ENCODE measurements at places on chromosomes 16 and 17.

DNA sequence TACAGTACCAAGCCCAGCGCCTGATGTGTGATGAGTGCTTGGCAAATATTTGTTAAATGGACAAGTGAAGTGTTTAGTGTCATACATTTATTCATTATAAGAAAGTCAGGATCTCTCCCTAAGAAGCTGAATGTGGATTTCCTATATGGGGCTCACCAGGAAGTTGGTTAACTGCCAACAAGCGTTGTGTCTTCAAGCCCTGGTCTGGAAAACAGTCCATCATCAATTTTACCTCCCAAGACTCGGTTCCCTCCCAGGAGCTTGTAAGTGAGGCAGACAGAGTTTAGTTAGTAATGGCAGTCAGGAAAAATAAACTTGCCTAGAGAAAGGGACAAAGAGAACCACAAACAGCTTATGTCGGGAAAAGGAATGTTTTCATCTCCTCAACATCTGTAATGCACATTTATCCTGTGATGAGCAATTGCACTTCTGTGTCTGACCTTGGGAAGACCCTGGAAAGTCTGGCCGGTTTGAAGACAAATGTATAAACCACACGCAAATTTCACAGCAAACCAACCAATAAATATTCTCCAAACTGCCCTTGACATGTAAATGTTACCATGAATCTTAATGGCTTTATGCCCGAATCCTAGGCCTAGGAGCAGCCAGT lies 28.3 kb downstream of the C16orf95 start:
- peak; percentile 91 for DNase-seq

GRCh38 chr16:72244853-72245252 lies 72.9 kb upstream of the PMFBP1 start:
- DNase-seq = no peak

DNA sequence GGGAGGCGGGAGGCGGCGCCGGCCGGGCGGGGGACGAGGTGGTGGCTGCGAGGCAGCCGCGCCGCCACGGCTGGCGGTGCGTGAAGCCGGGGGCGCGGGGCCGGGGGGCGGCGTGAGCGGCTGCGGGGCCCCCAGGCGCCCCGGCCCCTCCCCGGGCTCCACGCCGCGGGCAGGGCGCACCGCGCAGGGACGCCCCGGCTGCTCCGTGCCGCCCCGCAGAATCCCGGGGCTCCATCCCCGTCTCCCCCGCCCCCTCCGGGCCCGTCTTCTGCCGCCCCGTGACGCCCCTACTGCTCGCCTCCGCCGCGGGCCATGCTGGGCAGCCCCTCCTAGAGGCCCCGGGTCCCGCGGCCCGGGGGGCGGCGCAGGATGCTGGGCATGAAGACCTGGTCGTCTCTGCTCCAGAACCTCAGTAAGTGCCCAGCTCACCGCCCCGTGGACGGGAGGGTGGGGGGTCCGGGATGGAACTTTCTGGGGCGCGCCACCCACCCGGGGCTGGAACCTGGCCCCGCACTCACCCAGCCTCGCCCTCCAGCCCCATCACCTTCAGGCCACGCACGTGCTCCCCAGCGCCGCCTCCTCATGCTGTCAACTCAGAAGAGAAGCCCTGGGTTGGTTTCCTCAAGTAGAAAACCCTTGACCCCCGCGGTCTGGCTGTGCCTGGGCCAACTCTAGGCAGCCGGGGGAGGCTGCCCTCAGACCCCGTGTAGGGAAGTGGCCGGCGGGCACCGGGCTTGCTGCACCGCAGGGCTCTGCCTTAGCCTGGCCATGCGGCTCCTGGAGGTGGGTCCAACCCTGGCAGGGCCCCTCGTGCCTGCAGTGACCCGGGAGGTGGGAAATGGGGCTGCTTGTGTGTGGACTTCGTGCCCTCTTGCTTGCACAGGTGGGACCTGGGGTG lies 150.2 kb upstream of the GSE1 start:
- DNase-seq = no peak

DNA sequence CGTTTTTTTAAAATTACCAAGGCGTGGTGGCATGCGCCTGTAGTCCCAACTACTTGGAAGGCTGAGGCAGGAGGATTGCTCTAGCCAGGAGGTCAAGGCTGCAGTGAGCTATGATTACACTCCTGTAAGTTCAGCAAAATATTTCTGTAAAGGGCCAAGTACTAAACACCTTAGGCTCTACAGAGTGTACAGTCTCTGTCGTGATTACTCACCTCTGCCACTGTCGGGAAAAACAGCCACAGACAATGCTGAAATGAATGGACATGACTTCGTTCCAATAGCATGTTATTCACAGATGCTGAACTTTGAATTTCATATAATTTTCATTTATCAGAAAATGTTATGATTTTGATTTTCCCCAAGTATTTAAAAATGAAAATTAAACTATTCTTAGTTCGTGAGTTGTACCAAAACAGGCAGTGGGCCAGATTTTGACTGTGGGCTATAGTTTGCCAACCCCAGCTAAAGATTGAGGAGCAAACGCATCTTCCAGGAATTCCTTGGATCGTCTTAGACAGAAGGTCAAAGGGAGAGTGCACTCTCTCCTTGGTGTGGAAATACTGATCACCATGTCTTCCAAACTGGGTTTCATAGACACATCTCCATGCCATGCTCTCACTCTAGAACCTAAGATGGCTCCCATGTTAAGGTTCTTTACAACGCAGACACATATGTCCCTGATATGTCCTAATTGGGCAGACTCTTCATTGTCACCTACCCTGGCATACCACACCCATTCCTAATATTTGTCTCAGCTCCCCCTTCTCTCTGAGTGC lies 89.5 kb downstream of the MARF1 start:
- peak; percentile 18 for DNase-seq

GRCh38 chr17:60916043-60916442 lies 238.4 kb downstream of the BCAS3 start:
- DNase-seq = no peak

GRCh38 chr17:67082107-67082506 lies 37.8 kb downstream of the CACNG1 start:
- no peak for DNase-seq

- DNase-seq = peak; percentile 54
Observed at GRCh38 chr17:81018044-81018802, 16.7 kb upstream of the BAIAP2 start.

DNA sequence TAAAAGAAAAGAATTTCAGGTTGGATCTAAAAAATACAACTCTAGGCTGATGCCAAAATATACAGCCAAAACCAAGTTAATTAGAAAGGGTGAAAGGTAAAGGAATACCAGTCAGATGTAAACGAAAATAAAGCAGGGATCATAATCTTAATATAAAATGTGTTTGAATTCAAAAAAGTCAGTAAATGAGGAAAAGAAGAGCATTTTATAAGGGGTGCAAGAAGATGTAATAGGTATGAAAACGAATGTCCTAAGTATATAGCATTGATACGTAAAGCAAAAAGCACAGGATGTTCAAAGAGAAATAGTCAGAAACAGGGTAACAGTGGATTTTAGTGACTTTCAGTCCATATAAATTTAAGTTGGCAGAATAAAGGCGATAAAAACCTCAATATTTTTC lies 2.5 kb downstream of the OR3A1 start:
- DNase-seq = no peak

- no peak for DNase-seq
Observed at GRCh38 chr16:72962347-72962746, 85.6 kb downstream of the ZFHX3 start.

DNA sequence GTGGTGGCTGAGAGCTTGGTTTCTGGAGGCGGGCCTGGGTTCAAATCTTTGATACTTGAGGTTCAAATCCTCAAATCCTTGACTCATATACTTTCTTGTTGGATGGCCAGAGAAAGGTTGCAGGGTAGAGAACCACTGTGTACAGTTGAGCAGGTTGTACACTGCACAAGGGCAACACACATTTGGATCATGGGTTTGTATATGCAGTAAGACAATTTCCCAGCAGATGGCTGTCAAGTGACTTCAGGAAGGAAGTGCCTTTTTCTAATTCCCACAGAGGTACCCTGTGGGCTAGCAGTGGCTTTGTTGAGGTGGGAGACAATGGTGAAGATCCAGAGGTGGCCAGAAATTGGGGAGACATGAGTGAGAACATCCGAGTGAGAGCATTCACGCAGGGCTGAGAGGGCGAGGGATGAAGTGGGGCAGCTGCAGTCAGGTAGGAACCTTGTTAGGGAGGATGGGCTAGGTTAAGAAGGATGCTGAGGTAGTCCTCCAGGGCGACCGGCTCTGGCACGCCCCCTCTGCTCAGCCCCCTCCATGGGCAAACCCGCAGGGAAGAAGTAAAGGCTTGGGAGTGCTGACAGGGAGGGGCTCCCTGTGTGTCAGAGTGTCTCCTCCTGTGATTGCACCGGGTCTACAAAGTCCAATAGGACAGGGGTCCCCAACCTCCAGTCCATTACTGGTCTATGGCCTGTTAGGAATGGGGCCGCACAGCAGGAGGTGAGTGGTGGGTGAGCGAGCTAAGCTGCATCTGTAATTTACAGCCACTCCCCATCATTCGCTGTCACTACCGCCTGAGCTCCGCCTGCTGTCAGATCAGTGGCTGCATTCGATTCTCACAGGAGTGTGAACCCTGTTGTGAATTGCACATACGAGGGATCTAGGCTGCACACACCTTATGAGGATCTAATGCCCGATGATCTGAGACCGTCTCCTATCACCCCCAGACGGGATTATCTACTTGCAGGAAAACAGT lies 2.7 kb downstream of the C16orf89 start:
- DNase-seq = no peak

DNA sequence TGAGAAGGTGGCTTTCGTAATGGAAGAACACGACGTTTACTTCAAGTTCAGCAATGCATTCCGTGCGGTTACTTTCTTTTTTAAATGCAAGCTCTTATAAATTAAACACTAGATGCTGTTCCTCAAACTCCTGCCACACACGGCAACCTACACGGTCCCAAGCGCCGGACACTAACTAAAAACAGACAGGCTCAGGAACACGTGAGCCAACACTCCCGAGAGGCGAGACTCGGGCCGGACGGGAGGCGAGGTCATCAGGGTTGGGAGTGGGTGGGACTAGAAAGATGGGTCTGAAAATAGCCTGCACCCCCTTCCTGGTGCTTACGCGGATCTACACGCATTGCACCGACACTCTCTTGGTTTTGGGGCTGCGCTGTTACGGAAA lies 6.4 kb downstream of the CLCN7 start:
- DNase-seq = no peak

DNA sequence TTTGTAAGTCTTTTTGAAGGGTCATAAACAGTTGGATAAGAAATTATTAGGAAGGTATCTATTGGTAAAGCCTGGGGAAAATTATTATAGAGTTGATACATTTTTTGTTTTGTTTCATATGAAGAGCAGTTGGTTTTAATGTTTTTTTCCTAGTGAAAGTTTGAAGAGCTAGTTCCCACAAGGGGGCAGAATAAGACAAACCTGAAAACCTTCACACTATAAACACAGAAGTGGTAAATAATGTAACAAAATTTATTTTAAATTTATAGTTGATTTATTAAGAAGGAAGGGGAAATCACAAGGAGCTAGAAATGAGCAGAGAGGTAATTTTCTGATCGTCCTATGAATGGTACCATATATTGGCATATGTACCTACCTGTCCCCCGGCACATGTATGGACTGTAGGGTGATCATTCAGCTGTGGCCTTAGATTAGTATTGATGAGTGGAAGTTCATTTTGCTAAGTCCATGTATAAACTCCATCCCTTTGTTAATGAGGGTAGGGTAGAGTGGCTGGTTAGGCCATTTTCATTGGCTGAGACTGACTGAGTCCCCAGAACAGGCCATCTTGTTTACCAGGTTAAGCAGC lies 116.3 kb downstream of the TANC2 start:
- DNase-seq = peak; percentile 45

Data from fibroblast of skin of right biceps (primary cell).